ENCODE measurements at places on chromosomes 11 and 22. TPM values are rescaled to one million over a fixed set of nuclear protein-coding genes. Genes with fewer than 3 reads are reported as not detected.

The NPTXR gene
- 7.6 TPM for total RNA-seq

DNA sequence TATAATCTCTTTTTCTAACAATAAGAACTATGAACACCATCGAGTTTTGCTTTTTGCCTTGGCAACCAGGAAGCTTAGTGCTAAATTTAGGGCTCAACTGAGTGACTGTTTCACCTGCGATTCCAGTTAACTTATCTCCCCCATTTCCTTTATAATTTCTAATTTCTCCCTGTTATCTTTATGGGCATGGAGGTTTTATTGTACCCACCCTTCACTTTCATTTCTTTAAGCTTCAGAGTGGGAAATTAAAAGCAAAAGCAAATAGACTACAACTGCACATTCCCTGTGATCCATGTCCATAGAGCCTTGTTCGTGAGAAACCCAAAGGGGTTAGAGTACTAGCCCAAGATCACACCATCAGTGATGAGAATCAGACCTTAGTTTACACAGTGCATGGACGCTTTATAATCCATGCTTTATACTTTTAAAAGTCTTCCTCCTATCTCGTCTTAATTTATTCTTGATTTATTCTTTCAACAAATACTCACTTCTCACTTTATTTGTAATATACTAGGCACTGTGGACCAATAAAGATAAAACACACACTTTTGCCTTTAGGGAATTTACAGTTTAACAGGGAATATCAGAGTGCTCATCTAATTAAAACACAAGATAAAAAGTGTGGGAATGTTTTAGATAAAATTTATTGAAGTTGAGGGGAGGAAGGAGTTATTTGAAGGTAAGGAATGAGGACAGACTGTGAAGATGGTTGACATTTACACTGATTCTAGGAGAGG, 40.6 kb downstream of the ADAMTS15 start:
- no peak for DNase-seq

The SCUBE2 gene
- total RNA-seq = 4.2 TPM

GRCh38 chr11:75160220-75160757, 9.4 kb downstream of the SLCO2B1 start:
- DNase-seq = no peak

Data from tibial nerve (tissue), 4 donors.